MM.1S (cell line): ENCODE measurements at places on chromosomes 2 and 18.
A peak's percentile ranks its signal among the peaks of the same experiment; 100 is the strongest.

DNA sequence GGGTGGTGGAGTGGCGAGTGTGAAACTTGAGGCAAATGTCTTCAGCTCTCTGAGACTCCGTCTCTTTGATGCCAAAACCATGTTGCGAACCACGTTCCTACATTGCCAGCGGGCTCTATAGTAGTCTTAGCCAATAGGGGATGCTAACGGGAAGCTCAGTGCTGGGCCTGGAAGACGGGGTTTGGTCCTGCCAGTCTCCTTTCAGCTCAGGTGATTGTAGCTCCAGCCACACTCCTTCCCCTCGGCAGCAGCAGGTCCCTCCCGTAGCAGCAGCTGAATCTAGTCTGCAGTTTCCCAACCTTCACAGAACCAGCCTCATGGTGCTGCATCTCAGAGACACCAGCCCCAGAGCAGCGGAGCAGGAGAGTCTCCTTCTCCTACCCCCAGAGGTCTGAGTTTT, 109.7 kb downstream of the TFCP2L1 start:
- DNase-seq: no peak

DNA sequence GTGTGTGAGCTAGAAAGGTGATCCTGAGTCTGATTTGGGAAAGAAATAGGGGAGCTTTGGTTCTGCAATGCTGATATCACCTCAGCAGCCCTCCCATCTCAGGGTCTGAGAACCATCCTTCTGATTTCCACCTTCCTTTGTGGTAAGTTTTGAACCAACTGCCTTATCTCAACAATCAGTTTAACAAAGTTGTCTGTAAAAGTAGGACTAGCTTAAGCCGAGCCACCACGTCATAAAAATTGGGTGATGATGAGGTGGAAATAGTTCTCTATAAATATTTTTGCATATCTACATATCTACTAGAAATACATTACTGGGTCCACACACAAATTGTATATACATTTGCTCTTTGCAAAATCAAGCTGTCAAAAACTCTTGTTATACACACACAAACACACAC, 1.1 kb downstream of the SULT1C4 start:
- no peak for DNase-seq

DNA sequence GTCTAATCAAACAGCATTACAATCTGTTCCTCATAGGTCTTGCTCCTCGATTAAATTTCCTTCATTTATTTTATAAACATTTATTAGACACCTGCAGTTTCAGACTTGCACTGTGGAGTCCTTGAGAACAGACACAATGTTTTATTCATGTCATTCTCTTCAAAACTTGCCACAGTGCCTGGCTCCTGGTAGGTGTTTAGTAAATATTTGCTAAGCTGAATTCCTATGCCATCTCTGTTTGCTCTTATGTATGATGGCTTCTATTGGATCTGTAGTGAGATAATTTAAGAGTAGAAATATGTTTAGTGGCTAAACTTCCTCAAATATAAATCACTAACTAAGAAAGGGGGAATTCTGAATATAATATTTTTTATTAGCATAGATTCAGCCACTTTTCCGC, 61.4 kb downstream of the LRATD1 start:
- no peak for DNase-seq

- no peak for DNase-seq
Observed at GRCh38 chr2:18871430-18871829, 282.1 kb upstream of the NT5C1B start.

- no peak for DNase-seq
Observed at GRCh38 chr2:66865161-66865560, 430.2 kb downstream of the MEIS1 start.

DNA sequence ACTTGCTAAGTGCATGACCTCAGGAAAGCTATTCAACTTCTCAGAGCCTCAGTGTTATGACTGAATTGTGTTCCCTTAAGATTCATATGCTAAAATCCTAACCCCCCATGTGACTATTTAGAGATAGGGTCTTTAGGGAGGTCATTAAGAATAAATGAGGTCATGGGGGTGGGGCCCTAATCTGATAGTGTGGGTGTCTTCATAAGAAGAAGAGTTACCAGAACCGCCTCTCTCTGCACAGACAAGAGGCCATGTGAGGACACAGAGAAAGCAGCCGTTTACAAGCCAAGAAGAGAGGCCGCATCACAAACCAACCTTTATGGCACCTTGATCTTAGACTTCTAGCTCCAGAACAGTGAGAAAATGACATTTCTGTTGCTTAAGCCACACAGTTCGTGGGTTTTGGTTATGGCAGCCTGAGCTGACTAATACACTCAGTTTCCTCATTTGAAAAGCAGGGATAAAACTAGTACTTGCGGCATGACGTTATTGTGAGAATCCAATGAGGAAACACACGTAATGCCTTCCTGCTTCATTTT, 9.9 kb downstream of the SH2D6 start:
- no peak for DNase-seq

- DNase-seq: no peak
Observed at GRCh38 chr18:59498506-59499086, 139.5 kb upstream of the LMAN1 start.

DNA sequence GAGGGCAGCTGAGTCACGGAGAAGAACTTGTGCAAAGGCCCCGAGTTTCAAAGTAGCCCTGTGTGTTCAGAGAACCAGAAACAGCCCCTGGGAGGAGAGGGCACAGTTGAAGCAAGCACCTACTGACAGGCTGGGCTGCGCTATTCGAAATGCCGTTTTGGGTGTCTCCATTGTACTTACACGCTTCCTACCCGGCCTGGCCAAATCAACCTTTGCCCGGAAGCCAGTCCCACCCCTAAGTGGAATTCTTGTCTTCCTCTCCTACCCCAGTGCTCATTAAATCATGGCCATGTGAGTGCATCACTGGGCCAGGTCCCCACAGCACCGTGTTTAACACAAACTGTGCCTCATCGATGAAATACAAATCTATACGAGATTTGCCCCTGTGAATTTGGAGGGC, 6.0 kb downstream of the DIPK1C start:
- no peak for DNase-seq

DNA sequence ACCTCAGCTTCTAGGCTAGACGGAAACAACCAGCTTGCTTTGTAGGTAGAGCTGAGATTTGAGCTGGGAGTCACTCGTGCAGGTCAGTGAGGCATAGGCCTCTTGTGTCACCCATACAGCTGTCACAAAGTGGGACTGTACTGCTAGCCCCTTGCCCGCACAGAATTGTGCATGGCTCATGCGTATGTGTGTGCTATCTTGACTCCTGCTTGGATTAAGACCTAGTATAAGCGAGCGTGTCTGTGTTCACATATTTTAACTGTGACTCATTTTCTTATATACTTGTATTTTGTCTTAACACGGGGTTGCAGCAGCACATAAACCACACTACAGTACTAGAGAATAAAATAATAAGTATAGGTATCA, 20.1 kb downstream of the CEP68 start:
- DNase-seq: no peak

GRCh38 chr2:120929829-120930228, 194.2 kb downstream of the GLI2 start:
- no peak for DNase-seq

DNA sequence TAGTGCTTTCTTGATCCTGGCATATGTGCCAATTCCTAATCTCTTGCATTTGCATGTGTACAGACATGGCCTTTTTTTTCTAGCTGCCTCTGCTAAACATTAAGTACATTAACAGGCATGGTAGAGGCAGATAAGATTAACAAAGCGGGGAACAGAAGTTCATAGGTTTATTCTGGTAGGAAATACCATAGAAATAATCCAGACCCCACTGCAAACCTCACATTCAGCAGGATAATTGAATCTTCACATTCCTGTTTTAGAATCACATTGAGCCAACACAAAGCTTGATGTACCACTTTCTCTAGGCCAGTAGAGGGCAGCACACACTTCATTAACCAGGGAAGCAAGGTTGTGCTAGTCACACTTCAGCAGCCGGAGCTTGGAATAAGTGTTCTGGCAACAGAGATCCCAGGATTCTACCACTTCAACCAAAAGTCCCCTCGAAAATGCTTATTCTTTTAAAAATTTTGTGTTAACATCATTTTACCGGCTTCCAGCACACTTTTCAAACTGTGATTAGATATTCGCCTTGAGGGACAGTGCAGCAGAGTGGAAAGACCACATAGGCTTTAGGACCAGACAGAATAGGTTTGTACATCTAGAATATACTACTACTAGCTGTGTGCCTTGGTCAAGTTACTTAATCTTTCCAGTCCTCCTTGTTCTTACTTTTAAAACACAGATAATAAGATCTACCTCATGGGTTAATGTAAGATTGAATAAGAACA, 420.2 kb upstream of the CHST9 start:
- peak; percentile 45 for DNase-seq
